Calu3 (cell line): ENCODE measurements at places on chromosomes 4 and X.

GRCh38 chr4:55884093-55884850 lies 30.8 kb downstream of the EXOC1 start:
- no peak for DNase-seq

DNA sequence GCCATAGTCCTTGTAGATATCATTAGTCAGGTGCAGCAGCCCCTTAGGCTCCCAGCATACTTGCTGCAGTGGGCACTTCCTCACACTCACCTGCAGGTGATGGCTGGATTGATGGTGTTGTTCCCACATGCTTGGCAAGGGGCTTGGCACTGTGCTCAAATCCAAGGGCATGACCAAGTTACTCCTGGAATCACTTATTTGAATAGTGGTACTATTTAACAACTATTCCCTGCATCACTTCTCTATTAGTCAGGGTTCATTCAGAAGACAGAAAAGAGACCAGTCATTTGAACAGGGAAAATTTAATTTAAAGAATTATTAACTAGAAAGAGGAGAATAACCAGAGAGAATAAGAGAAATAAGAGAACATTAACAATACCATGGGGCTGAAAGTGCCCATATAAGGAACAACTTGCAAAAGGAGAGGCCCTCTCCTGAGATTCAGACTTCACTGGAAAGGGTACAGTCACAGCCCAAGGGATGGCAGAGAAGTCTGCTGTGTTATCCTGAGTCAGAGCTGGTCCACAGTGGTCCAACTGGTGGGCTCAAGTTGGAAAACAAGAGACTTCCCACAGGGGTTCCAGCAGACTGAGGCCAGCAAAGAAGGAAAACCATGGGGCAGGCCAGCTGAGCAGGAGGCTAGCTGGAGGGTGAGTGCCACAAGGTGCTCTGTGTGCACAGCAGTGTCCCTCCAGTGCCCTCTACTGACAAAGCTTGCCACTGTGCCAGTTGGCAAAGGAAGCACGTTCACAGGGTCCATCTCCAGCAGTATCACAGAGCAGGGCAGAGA lies 9.8 kb downstream of the SPP1 start:
- DNase-seq: peak; percentile 79

- DNase-seq: no peak
Observed at GRCh38 chr4:105634402-105635080, 73.9 kb downstream of the INTS12 start.

DNA sequence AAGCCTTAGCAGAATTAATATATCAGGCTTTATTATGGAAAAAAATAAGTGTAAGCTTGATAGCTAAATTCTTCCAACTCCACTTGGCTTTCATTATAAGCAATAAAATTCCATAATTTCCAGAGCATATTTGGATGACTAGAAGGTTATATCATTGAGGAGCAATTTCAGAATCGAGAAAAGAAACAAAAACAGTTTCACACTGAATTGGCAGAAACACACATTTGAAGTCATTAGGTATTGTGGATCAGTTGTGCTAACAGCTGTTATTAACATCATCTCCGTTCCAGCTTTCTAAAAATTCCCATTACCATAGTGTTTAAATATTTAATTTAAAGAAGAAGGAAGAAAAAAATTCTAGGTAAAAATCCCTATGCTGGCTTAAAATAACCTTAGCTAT lies 92.6 kb downstream of the ANTXR2 start:
- DNase-seq: no peak

DNA sequence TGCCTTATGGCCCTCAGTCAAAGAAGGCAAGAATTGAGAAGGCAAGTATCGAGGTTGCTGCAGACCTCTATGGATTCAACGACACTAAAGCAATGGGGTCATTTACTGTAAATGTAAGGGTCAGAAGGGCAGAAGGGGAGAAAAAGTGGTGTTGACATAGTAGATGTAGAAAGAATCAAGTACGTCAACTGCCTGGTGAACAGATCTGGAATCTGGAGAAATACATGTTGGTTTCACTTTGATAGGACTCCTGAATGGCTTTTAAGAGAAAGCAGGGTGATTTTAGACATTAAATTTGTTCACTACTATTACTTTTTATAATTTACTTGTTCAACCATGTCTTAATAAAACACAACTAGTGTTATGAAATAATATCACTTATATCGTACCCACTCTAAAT lies 81.3 kb upstream of the FSTL5 start:
- DNase-seq: no peak
